ENCODE measurements at places on chromosomes 12 and 14.
A peak's percentile ranks its signal among the peaks of the same experiment; 100 is the strongest.

GRCh38 chr14:39593377-39593776, 161.1 kb upstream of the FBXO33 start:
- DNase-seq: no peak

DNA sequence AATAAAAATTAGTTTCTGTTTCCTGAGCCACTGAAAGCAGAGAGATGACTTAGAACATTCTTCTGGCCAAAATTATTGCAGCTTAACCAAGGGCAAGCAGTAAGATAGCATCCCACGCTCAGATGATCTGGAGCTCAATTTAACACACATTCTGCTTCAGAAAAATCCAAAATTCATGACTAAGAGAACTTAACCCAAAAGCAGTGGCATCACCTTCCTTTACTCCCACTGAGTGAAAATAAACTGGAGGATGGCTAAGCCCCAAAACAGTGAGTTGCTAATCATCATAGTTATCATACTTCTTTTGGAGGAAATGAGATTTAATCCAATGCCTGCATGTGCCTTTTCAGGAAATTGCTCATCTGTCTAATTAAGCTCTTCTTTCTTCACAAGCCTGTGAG, 195.4 kb downstream of the DUSP6 start:
- no peak for DNase-seq

- DNase-seq: peak; percentile 54
Observed at GRCh38 chr12:119544765-119545625, 48.6 kb upstream of the TMEM233 start.

- no peak for DNase-seq
Observed at GRCh38 chr14:102969901-102970300, 47.4 kb downstream of the AMN start.

DNA sequence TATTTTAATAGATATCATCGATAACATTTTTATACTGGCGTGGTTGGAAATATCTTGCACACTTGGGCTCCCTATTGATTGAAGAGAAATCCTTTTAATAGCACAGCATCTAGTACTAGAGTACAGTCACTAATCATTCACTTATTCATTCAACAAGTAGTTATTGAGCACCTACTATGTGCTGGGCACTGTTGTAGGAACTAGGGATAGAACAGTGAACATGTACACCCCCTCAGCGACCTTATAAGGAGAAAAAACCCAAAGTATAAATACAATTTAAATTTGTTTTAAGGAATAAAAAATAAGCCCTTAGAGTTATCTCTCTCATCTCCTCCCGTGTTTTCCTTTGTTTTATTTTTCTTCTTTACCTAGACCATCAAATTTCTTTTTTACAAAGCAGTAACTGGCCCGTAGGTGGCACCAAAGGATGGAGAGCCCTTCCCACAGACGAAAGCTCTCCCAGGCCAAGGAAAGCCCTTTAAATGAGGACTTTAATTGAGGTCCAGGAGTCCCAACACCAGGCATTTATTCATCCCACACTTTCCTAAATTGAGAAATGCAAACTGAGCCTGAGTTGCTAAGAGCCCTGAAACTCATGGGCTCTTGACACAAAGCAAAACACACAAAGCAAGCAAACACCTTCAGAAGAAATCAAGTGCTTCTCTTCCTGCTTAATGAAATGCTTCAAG, 29.0 kb downstream of the PEBP1 start:
- DNase-seq: no peak

DNA sequence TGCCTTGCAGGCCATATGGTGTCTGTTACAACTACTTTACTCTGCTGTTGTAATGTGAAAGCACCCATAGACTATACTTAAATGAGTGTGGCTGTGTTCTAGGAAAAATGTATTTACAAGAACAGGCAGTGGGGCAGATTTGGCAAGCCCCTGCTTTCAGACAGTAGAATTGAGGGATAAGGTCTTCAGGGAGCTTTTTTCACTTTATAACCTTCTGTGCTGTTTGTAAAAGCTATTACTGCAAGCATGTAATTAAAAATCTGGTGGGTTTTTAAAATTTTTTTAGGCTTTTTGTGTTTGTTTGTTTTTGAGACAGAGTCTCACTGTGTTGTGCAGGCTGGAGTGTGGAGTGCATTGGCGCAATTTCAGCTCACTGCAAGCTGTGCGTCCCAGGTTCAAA, 73.9 kb downstream of the VEZT start:
- DNase-seq: no peak

DNA sequence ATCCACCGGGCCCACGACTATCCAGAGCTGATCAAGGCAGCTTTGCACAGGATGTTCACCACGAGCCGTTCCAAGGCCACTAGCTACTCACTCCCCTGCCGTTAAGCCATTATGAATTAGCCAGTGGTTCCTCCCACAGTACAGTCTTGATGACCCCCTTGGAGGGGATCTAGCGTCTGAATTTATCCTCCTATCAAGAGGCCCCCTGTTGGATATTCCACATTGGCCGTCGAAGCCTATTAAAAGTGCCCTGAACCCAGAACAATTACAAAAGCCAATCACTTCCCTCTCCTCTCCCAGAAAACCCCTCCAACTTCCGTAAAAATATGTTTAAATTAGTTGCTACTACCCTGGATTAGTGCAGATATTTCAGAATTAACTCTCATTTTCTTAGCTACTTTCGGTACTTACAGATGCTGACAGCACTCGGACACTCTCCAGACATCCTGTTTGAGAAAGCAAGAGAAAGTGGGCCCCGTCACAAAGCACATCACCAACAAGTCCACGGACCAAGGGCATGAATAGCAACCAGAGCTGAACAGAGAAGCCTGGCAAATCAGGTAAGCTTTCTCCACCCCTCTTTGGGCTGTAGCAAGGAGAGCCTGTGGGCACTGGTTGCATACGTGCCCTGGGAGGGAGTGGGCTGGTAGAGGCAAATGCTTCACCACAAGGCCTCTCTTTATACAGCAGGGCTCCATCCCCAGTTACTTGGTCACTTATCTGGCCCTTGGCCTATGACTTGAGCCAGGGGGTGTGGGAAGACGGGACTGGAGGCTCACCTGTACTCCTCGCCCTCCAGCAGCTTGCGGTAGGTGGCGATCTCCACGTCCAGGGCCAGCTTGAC, 5.3 kb downstream of the KRT3 start:
- no peak for DNase-seq

GRCh38 chr12:89280833-89281538, 71.3 kb downstream of the DUSP6 start:
- DNase-seq: no peak

GRCh38 chr12:12792421-12792820, 7.0 kb downstream of the APOLD1 start:
- DNase-seq: no peak
